ENCODE measurements at places on chromosomes 16 and 17.
A peak's percentile ranks its signal among the peaks of the same experiment; 100 is the strongest.

DNA sequence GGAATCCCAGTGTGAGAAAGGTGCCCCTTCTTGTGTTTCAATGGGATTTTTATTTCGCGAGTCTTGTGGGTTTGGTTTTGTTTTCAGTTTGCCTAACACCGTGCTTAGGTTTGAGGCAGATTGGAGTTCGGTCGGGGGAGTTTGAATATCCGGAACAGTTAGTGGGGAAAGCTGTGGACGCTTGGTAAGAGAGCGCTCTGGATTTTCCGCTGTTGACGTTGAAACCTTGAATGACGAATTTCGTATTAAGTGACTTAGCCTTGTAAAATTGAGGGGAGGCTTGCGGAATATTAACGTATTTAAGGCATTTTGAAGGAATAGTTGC, 567 bp downstream of the UBB start:
- DNase-seq, result no peak

GRCh38 chr16:7550096-7550495, 217.5 kb downstream of the RBFOX1 start:
- no peak for DNase-seq

DNA sequence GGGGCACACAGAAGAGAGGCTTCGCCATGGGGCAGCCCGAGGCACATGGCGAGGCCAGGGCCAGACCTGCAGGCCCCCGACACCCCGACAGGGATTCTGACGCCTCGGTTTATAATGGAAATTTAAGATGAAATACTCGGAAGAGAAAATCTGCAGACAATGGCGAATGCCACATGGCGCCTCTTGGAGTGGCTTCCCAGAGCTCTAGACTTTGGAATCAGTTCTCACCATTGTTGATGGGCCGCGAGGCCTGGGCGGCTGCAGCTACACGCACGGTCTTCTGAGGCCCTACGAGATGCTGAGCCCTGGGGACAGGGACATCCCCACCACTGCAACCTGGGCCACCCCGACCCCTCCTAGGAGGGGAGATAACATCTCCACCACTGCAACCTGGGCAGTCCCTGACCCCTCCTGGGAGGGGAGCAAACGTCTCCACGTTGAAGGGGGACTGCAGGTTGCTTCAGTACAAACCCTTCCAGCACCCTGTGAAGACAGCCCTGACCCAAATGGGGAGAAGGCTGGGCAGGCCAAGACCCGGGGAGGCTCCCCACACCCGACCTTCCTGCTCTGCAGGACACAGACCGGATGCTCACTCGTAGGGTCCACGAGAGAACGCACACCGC, 56.9 kb downstream of the LMF1 start:
- DNase-seq, result no peak

- DNase-seq, result no peak
Observed at GRCh38 chr16:14545346-14545884, 84.6 kb downstream of the PARN start.

- DNase-seq, result no peak
Observed at GRCh38 chr17:50593321-50593720, 32.8 kb downstream of the CACNA1G start.

- no peak for DNase-seq
Observed at GRCh38 chr16:49474741-49475140, 101.1 kb downstream of the C16orf78 start.

GRCh38 chr16:54397838-54398237, 111.3 kb upstream of the IRX3 start:
- no peak for DNase-seq

DNA sequence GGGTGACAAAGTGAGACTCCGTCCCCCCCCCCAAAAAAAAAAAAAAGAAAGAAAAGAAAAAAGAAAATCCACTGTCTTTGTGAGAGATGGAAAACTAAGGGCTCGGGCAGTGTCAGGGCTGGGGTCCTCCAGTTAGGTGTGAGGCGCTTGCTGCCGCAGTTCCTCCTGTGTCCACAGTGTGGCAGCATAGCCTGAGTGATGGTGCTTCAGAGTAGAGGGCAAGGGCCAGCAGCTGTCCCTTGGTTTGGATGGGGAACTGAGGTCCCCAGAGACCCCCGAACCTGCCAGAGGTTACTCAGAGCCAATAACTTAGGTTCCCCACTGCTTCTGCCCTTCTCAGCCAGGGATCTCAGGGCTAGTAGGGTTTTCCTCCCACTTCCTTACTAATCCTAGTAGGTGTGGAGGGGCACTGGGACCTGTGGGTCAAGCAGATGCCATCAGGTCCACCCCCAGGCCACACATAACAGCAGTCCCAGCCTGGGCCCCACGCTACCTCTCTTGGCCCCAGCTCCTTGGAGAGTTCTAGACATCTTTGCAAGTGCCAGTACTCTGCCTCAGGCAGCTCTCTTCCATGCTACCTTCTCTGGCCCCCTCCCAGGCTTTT, 7.9 kb upstream of the LLGL1 start:
- DNase-seq, result peak; percentile 28

DNA sequence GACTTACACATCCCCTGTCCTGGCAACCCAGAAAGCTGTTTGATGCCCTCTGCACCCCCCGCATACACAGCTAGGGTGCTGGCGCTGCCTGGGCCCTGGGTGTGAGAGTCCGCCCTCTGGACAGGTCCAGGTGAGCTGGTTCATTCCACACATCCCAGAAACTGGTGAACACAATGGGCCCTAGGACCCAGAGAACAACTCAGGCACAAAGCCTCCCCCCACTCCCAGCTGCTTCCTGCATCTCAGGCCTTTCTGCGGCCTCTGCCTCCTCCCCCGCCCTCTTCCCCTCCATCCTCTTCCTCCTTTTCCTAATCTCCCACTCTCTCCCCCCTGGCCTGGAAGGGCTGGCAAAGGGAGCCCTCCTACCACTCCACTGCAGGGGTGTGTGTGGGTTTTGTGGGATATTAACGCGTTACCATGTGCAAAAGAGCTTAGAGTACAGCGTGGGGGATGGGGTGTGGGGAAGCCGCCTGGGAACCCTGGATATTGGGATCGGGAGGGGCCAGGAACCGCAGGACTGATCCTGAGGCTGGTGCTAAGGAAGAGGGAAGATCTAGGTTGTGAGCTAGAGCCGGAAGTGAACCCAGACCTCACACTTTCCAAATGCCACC, 1.6 kb upstream of the PPP1R9B start:
- DNase-seq, result peak; percentile 83

- DNase-seq, result no peak
Observed at GRCh38 chr16:79811541-79811940, 211.0 kb upstream of the MAF start.

- no peak for DNase-seq
Observed at GRCh38 chr17:50218071-50218759, 16.8 kb upstream of the COL1A1 start.

DNA sequence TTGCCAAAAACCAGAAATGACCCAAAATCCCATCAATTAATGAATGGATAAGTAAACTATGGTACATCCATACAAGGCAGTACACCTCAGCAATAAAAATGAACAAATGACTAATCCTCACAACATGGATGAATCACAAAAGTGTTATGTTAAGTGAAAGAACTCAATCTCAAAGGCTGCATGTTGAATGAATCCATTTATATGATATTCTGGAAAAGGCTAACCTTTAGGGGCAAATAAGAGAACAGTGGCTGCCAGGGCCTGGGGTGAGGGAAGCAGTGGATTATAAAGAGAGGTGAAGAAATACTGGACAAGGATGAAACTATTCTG, 46.1 kb upstream of the MSI2 start:
- DNase-seq, result no peak

DNA sequence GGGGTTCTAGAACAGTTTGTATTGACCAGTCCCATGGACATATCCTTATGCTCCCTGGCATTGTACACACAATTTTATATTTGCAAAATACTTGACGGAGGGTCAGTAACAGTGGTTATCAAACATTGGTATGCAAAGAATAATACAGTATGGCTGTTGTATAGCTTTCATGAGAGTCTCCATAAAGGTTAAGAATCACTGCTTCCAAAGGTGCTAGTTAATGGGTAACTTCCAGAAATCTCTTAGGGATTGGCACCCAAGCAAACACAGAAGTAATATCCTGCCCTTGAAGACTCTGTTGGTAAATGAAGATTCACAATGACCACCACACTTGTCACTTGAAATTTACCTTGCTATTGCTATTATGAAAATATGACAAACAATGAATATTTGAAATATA, 239.2 kb downstream of the ZFHX3 start:
- DNase-seq, result no peak

GRCh38 chr16:59039066-59039720, 305.1 kb upstream of the GOT2 start:
- DNase-seq, result no peak

DNA sequence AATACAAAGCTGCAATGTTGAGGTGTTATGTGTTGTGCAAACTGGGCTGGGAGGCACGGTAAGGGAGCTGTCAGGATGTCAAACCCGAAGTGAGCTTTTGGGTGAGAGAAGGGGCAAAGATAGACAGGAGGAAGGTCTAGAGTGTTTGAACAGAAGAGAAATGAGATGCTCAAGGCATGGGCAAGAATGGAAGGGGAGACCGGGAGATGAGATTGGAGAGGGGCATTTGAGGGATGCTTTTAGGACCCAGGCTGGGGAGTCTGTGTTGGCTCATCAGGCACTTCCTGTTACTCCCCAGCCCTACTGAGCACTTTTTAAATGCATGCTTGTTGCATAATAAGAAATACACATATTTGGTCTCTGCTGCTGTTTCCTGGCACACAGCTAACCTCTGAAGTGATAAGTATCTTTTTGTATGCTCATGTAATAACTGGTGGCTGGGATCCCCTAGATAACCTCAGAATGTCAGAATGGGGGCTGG, 13.7 kb downstream of the UNC45B start:
- DNase-seq, result no peak

DNA sequence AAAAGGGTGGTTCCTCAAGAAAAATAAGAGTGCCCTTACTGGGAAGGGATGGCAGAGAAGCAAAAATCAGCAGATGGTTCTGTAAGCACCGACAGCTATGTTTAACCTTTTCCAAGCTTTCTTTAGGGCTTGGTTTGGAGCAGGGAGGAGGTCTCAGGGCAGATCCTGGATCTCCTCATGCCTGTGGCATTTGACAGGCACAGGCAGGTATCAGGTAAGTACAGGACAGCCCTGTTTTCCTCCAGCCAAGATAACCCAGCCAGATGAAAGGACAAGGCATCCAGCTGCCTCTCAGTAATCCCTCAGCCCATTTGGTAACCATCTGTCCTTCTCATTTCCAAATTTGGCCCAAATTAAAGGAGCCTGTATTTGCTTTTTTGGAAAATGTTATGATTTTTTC, 141.5 kb downstream of the TOX3 start:
- no peak for DNase-seq

GRCh38 chr16:27781195-27781524, 231.2 kb downstream of the KATNIP start:
- no peak for DNase-seq

- no peak for DNase-seq
Observed at GRCh38 chr17:63993368-63993985, 4.7 kb upstream of the PRR29 start.

- DNase-seq, result no peak
Observed at GRCh38 chr17:79415909-79416308, 194.9 kb downstream of the RBFOX3 start.

DNA sequence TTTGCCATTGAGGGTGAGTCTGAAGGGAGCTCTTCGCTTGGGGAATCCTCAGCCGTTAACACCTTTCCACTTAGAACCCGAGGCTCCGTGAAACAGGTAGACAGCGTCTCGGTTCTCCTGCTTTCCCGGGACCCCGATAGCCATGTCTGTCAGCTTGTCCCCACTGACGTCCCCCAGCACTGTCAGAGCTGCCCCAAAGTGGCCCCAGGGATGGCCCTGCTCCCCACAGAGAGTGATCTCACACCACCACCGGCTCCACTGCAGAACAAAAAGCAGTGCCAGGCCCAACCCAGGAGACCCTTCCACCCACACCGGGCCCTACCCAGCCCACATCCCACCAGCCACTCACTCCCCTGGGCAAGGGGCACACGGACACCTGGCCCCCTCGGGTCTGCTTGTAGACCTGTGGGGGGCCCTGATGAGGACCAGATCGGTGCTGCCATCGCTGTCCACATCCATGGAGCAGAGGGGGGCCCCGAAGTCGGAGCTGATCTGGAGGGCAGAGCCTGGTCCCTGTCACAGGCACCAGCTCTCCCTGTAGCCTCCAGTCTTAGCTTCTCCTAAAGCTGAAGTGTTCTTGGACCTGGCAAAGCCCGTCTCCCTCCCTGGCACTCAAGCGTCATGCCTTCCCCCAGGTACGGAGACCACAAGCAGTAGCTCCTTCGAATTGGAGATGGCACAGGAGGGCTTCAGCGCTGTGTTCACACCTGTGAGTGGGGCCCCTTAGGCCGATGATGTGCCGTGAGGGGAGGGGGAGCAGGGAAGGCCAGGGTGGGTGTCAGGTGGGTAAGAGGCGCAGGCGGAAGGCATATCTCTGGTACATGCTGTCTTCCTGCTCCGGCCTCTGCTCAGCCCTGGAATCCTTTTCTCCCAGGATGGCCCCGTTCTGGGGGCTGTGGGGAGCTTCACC, 6.5 kb downstream of the ITGAX start:
- DNase-seq, result no peak

DNA sequence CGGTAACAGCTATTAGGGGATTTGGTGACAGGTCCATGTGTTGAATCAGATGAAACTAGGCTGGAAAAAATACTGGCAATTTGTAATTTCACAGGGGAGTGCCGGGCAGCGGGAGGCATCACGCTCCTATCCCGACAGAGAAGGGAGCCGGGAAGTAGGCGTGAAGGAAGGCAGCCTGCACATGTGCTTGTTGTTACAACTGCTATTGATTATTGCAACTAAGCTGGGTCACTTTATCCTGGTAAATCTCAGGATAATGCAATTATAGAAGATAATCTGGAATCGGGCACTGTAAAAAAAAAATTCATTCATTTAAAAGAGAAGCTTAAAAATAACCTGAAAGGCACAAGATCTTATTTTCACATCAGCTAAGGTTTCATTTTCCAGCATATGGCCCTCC, 180.6 kb downstream of the FOXL1 start:
- DNase-seq, result no peak

GRCh38 chr17:66507103-66507923, 204.9 kb downstream of the PRKCA start:
- DNase-seq, result no peak

DNA sequence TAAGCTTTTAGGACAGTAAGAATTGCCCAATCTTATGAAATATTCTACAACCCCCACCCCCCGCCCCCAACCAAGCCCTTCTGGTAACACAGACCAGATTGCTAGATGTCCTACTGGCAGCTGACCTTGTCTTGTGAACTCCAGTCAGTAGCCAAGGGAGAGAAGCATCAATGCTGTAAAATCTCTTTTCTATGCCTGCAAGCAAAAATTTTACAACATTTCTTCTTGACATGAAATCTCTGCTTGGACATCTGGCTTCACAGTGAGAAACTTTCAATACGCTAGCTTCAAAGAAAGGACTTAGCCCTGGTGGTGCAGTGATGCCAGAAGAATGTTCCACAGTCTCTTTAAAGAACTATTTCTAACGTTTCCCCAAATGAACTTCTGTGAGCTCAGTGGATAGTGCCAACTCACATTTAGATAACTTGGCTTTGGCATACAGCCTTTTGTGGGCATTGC, 169.3 kb upstream of the AXIN2 start:
- DNase-seq, result no peak

- DNase-seq, result no peak
Observed at GRCh38 chr16:22751104-22751667, 62.8 kb upstream of the HS3ST2 start.

GRCh38 chr17:71409712-71410111, 711.1 kb upstream of the SOX9 start:
- DNase-seq, result no peak

Data from GDM1 (cell line).